Central memory CD8-positive, alpha-beta T cell (primary cell): ENCODE measurements at places on chromosomes 2 and 18.

- no peak for DNase-seq
- H3K27ac ChIP-seq = no peak overlapping the region
- peaks cover 38% of the 10 kb centered on the region for H3K27me3 ChIP-seq
- H3K4me1 ChIP-seq = no peaks in the 10 kb centered on the region
- H3K4me3 ChIP-seq = no peak overlapping the region
These were observed 11.3 kb upstream of the GRP start for GRCh38 chr18:59208602-59209125.

DNA sequence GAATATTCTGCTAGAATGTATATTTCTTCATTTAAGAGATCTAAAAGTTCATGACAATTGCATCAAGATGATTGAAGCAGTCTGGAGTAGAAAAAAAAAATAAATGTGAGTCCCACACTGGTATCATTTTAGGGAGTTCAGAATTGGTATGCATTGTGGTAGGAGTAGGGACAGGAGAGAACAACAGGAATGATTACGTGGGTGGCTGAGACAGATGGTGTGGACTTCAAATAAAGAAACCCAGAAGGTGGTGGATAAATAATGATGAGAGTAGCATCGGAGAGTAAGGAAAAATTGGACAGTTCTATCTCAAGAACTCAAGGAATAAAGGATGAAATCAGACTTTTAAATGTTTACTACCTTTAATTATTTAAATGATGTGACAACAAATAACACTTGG lies 289.6 kb downstream of the GALNT13 start:
- DNase-seq = no peak
- no peaks in the 10 kb centered on the region for H3K4me1 ChIP-seq
- H3K4me3 ChIP-seq = no peak overlapping the region
- H3K27ac ChIP-seq = no peak overlapping the region
- H3K36me3 ChIP-seq = no peaks in the 10 kb centered on the region

GRCh38 chr2:64189167-64189566 lies 44.9 kb upstream of the PELI1 start:
- no peak for DNase-seq
- H3K4me3 ChIP-seq = no peak overlapping the region
- peaks cover 14% of the 10 kb centered on the region for H3K27me3 ChIP-seq

GRCh38 chr2:68352651-68353391 lies 12.3 kb upstream of the PLEK start:
- H3K36me3 ChIP-seq = no peaks in the 10 kb centered on the region
- no peak for DNase-seq
- H3K4me1 ChIP-seq = peaks cover 12% of the 10 kb centered on the region
- H3K4me3 ChIP-seq = no peak overlapping the region

DNA sequence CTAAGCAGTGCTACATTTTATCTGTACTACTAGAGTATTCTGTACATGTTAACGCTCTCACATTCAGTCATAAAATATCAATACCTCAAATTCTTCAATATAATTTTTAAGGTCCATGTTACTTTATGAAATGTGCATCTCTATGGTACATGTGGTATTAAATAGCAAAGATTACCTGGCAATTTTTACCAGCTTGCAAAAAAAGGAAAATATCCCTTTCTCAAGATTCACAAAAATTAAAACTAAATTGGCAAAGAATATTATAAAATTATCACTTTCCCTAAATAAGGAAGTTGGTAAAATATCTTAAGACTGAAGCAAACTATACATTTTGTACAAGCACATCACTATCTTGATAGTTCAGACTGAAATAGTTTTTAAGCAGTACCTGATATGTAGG lies 115.0 kb upstream of the RNU4ATAC start:
- no peak overlapping the region for H3K4me3 ChIP-seq
- DNase-seq = no peak
- H3K4me1 ChIP-seq = no peaks in the 10 kb centered on the region
- H3K36me3 ChIP-seq = peaks cover 29% of the 10 kb centered on the region
- H3K27me3 ChIP-seq = no peaks in the 10 kb centered on the region
